ENCODE measurements at places on chromosomes 2 and 18.

DNA sequence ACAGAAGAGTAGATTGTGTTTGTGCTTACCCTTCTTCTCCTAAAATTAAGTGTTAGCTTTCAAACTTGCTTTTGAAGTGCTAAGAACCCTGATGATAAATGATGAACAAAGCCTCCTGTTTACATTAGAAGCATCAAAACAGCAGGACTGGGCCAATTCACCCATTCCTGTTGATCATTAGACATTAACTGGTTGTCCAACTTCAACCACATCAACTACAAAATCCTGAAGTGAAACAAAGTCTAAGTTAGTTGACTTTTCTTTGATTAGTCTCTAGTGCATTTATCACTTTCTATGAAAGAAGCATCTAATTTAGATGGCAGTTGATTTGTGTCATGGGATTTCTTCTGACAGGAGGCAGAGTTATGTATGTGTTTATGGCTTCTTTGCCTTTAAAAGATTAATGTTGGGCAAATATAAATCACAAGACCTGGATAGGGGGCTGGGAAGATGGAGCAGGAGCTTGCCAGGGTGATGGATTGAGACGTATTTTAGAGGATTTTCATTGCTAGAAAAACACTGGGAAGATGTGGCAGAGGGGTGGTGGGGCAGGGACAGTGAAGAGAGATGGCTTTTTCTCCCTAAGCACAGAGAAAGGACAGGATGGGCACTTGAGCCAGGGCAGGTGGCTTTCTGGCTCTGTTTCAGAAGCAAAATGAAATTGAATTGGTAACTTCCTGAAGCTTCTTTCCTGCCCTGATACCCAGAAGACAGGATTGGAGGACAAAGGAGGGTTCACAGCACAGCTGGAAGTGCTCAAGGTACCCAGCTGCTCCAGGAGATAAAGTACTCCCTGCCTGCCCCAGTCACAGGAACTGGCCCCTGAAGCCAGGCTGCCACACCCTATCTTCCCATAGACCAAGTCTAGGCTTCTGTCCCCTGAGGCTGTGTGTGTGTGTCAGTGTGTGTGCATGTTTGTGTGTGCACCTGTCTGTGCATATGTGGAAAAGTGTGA lies 20.5 kb downstream of the GYPC start:
- DNase-seq, result no peak

DNA sequence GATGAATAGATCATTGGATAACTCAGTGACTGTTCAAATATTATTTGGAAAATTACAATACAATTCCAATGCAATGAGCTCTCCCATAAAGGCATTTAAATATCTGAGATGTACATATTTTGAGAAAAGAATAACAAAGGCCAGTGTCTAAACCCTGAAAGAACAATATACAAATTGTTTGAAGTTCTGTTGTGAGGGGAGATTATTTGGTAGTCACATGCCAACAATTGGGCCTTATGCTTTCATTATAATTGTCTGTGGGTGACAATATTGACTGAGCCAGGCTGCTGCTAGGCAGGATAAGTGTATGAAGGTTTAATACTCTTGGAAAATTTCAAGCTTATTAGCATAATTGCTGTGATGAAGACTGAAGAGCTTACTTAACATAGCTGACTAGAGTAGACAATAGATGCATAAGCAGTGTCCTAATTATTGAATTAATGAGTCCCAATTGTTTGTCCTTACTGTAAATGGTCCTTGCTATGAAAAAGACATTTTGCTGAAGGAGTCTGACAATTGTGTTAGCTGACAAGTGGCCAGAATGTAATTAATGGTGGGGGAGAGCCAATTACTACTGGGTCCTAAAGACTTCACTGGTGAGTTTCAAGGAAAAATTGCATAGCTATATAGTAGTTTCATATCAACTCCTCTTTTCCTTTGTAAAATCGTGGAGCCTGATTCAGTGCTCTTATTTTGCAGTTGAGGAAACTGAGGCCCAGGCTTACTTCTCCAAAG lies 5.0 kb upstream of the SMAD2 start:
- DNase-seq, result no peak

- DNase-seq, result no peak
Observed at GRCh38 chr2:66869076-66869475, 434.2 kb downstream of the MEIS1 start.

DNA sequence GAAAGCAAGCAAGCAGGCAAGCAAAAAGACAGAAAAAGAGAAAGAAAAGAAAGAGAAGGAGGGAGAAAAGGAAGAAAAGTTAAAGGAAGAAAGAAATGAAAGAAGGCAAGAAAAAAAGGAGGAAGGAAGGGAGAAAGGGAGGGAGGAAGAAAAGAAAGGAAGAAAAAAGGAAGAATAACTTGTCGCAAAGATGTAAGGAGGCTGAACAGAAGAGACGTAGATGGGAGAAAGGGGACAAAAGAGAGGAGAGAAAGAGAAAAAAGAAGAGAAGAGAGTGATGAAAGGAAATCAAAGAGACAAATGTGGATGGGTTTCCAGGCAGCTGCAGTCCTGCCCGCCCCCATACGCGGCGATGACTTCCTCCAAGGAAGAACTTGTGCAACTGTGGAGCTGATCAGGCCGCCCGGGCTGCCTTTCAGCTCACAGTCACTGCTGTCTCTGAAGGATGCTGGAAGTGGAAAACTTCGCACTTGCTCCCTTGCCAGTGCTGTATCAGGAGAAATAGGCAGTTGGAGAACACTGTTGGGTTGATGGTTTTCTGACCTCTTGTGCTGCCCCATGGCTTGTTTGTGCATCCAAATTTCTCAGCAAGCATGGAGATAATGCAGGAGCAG lies 52.9 kb downstream of the TRIB2 start:
- no peak for DNase-seq

GRCh38 chr2:14702258-14702657 lies 69.7 kb downstream of the LRATD1 start:
- no peak for DNase-seq

GRCh38 chr2:72439892-72440291 lies 292.2 kb upstream of the CYP26B1 start:
- no peak for DNase-seq

GRCh38 chr2:236997069-236997715 lies 88.5 kb upstream of the COPS8 start:
- DNase-seq, result no peak

DNA sequence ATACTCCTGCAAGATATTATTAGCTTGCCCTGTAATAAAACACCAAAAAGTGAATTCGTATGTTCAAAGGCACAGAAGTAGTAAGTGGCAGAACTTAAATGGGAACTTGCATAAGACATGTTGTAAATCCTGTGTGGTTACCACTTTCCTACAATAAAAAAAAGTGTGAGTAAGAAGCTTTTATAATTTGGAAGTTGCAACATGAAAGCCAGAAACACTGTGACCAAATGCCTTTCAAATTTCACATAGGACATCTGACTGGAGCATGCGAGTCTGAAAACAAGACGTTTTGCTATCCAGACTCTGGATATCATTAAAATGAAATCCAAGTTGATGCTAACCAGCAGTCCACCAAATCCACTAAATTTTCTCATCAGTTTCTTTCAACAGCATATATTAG lies 886.2 kb upstream of the NRXN1 start:
- no peak for DNase-seq

DNA sequence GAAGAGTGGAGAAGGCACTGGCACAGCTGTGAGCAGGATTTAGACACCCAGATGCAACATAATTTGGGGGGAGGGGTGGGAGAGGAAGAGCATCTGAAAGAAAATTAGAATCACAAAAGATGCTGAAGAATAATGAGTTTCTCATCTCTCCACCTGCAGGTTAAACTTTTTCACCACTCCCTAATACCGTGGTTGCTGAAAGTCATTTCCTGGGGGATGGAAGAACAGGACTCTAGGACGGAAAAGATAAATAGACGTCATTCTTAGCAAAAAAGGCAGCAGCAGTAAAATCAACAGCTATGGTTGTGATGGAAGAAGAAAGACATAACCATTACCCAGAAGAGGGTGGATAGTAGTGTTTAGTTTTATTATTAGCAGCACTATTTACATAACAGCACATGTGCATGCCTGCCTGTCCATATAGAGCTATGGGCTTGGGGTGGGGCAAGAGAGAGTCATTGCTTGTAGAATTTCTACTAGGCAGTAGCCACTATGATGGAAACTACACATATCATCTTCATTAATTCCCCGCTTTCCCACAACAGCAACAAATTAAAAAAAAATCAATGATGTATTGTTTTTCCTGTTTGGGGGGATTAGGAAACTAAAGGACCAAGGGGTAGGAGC lies 212.2 kb downstream of the TRIB2 start:
- DNase-seq, result no peak

- DNase-seq, result no peak
Observed at GRCh38 chr2:209472112-209472832, 48.4 kb downstream of the MAP2 start.

- no peak for DNase-seq
Observed at GRCh38 chr18:55510809-55511208, 77.2 kb downstream of the TCF4 start.

DNA sequence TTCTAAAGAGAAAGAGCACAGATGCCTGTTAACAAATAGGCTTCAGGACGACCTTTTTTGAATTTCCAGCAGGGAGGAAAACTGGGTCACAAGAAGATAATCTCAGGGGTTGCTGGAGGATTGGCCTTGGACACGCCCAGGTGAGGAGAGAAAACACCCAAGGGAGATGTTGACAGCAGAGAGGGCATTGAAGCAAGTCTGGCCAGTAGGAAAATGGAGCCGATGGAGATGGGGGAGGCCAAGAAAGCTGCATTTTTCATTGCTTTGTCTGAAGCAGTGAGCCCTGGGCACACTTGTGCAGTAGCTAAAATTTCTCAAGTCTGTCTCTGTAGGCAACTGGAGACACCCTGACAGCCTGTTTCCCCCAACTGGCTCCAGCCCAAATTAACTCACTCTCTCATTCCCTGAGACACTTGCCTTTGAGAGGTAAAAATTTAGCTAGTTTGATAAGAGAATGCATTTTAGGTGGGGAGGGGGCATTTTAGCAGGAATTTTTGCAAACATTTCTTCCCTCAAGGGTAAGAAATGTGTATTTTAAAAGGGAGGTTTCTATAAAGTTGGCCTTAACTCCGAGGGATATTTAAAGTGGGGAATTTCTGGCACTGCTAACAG lies 165.5 kb downstream of the TGIF1 start:
- no peak for DNase-seq

All from stimulated activated CD8-positive, alpha-beta memory T cell treated with anti-CD3 and anti-CD28 coated beads, Interleukin-7, amount 100 ng/mL, for 1 hour (primary cell).